Kasumi-1 (cell line): ENCODE measurements at places on chromosomes 12 and 14.

DNA sequence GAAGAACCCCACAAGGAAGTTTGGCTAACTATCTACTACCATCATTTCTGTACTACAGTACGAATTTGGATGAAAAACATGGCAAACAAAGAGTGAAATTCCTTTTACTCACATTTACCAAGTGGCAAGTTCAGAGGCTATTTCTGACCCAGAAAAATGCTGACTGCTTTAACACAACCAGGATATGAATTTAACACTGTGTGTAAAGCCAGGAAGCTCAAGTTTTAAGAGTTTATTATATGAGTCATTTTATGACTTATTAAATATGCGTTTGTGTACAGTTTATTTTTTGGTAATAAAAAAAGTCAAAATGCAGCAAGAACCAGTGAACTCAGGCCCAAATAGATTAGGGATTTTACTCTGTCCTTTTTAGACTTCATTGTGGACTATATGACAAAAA lies 58.4 kb upstream of the STAC3 start:
- DNase-seq = no peak

DNA sequence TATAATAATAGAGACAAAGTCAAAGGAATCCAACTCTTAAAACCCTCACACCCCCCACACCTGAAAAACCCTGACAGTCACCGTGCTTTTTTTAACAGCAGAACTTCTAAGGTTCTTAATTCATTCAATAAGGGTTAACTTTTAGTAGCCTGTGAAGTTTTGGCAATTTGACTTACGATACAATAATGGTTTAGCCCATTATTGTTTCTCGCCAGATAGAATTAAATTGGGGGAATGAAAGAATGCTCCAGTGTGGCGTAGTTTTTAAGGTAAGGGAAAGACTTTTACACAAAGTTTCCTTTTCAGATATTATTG lies 604 bp upstream of the MAGOHB start:
- DNase-seq = no peak

DNA sequence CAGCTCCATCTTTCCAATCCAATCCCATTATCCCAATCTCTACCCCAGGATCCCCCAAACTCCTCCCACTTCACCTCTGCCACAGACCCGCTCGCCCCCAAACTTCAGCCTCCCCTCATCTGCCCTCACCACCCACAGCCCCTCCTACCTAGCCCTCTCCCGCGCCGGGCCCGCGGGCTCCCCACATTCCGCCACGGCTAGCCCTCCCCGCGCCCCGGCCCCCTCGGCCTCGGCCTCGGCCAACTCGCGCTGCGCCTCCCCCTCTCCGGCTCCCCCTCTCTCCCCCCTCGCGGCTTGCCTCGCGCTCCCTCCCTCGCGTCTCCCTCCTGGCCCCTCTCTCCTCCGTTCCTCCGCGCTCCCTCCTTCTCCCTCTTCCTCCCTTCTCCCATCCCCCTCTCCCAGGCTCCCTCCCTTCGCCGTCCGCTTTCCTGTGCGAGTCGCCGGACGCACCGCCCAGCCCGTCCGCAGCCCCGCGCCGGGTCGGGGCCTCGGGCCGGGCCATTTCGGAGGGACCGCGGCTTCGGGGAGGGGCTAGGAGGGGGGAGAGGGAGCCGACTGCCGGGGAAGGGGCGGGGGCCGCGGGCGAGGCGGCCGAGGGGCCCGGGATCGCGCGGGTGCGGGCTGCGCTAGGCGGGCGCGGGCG lies at the start of gene ATN1:
TSS of gene ATN1 (plus strand) at position 581 of the 643 bp plus-strand sequence. CDS start 6,043 bp downstream, outside the sequence.
- DNase-seq = no peak

GRCh38 chr14:89589400-89590118 lies 172.5 kb upstream of the FOXN3 start:
- peak; percentile 76 for DNase-seq

DNA sequence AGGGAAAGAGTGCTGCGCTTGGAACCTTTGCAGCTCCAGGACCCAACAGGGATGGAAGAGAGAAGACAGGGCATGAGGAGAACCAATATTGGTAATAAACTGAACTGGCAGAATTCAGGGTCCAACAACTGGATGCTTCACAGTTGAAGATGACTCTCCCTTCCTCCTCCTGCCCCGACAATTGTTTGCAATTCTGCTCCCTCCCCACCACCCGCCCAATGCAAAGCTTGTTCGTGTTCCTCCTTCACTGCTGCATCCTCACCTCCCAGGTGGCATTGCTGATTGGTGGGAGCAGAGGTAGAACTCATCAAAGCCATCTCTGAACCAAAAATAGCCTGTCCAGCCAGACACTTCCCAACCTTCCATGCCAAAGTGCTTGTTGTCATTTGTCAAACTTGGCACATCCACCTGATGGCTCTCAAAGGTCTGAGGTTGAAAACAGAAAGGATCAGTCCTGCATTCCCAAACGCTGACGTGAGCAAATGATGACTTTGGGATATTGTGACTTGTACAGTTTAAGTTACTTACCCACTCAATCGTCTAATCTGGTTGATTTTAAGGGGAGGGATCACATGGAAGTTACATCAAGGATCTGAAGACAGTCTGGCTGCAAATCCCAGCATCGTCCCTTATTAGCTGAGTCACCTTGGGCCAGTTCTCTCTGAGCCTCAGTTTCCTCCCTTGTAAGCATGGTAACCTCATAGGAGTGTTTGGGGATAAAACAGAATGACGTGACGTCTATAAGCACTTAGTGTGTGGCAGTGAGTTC lies 242.6 kb upstream of the CRY1 start:
- no peak for DNase-seq

DNA sequence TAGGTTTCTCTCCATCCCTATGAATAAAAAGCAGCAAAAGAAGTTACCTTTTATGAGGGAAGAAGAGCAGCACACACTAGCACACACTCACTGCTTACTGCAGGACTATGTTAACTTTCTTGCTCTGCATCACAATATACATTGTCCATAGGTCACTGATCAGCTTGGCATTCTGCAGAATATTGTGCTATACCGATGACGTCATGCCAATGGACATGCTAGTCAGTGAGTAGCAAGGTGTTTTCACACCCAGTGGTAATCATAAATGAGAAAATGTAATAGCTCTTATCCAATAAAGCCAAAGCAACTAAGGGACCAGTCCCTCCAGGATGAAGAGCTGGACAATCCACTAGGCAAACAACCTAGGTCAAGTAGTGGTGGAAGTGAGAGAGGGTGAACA lies 16.7 kb upstream of the ZDHHC17 start:
- no peak for DNase-seq

DNA sequence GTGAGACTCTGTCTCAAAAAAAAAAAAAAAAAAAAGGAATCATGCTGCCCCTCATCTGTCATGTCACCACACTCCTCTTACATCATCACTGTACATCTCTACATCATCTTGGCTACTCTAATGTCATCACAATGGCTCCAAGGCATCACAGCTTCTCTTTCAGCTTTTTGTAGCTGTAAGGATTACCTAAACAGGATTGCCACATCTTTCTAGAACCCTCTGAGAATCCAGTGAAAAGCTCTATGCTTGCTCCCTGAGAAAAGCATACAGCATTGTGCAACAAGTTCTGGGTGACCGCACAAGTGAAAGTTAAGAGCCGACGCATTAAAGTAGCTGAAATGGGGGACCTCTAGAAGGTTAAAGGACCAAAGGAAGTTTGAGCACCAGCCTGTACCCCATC lies 272.5 kb downstream of the C12orf50 start:
- DNase-seq = no peak

DNA sequence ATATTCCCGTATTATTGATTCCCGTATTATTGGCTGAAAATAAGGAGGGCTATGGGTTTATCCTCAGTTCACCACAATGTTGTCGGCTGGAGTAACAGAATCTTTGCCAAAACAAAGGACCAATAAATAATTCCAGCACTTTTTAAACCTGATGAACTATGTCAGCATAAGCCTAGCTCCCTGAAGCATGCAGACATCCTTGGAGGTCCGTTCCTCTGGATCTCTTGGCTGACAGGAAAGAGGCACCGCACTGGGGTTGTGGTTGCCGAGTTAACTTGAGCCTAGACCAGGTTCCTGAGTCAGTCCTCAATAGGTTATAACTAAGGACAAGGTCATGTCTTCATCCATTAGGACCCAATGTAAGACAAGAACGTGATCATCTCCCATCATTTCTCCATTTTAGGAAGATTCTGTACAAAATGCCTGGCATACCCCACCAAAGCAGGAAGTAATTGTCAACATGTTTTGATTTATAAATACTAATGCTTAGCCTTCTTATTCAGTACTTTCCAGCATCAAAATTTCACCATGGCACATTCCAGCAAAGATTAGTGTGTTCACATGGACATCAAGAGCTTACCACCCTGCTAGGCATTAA lies 36.6 kb downstream of the NID2 start:
- DNase-seq = no peak

DNA sequence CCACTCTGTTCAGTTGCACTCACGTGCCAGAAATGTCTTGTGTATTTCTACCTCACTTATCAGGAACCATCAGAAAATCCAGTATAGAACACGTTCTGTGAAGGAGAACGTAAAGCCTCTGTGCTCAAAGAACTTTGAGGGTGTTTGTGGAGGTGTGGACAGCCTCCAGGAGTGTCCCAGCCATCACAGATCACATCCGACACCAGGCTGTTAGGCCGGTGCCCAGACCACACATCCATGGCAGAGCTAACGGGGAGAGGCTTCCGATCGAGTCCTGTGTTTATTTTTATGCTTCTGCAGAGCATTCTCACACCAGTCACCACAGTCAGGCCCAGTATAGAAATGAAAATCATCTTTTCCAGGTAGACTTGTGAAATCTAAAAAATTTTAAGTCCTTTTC lies 53.6 kb downstream of the TPCN1 start:
- DNase-seq = no peak

DNA sequence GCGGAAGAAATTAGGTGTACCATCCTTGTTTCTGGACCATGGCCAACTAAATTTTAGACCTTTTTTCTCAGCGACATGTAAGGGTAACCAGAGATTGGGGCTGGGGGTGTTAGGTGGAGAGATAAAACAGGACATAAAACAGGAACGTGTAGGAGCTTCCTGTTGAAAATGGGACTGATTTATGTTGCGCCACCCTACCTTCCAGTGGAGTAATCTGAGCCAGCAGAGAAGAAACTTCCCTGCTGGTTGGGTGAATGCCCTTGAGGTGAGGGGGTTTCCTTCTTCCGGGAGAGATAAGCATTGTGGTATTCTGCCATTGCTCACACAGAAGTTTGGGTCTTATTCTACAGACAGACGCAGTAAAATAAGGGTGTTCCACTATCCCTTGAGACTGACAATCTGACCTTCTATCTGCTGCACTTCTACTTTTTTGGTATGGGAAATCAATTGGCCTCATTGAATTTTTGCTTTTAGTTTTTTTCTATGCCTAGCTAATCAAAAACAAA lies 417.6 kb downstream of the PCNX1 start:
- peak; percentile 42 for DNase-seq
